ENCODE measurements at places on chromosomes 6 and 20.

DNA sequence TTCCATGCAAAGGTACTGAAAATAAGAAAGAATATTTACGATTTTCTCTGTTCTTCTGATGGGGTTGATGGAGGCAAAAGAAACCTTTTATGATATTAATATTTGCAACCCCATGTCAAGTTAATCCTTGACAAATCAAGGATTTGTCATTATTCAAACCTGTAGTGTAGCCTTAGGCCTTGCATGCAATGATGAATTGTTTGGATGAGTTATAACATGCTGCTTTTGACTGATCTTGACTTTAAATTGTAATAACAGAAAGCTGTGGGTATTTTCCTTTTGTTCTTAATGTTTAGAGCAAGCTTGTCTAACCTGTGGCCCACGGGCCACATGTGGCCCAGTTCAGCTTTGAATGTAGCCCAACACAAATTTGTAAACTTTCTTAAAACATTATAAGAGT lies 13.0 kb upstream of the BAG2 start:
- DNase-seq: no peak

DNA sequence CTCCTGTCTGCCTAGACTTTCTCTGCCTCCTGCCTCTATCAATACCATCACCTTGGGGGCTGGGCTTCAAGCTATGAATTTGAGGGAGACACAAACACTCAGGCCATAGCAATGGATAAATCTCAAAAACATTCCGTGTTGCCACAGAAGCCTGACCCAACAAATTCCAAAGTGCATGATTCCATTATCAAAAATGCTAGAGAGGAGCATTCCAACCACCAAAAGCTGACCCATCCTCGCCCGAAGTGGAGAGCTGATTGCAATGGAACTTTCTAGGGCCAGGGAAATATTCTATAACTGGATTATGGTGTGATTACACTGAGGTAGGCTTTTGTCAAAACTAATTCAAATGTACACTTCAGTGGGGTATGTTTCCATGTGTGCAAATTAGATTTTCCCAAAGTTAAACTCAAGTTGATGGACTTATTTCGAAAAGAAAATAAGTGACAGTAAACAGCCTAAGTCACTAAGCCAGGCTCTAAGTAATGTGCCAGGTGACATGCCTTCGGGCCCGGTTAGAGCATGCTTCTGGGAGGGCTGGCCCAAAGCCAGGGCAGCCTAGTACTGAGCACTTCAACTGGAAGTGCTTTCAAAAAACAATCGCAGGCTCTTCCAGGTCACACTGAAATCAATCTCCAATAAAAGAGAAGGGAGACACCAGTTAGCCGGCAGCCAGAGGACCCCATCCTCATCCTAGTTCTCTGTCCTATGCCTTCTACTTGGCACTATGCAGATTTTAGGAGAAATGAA lies 142.3 kb downstream of the TBXT start:
- no peak for DNase-seq

DNA sequence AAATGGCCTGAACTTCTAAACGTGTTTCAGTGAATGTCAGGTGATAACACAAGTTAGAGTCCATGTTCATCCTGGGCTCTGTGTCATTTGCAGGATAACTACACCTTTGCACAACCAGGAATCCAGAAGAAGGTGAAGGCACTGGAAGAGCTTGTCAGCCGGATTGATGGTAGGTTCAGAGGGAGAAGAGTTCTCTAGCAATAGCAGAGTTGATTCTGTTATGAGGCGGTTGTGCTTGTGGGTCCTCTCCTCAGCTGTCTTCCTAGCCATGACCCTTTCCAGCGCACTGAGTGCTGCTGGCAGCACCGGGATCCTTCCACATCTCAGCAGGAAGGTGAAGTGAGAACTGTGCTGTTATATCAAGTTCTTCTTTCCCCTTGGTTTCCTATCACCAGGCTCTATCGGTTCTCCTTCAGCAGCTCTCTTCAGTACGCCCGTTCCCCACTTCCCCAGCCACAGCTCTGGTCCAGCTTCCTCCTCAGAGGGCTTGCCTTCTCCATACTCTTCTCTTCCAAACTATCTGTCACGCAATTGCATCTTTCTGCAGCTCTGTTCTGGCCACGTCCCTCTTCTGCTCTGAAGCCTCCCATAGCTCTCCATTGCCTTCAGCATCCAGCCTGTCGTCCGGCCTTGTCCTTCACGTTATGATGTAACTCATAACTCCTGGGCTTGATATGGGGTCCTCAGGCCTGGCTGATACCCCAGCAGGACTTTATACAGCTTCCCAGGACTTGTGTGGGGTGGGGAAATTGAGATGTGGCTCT lies 39.9 kb upstream of the RNF8 start:
- DNase-seq: no peak

GRCh38 chr20:40255365-40255764 lies 433.7 kb downstream of the MAFB start:
- DNase-seq: no peak

- no peak for DNase-seq
Measured at GRCh38 chr6:12353731-12354130, 63.6 kb downstream of the EDN1 start.

GRCh38 chr6:133430530-133430929 lies 189.4 kb downstream of the EYA4 start:
- DNase-seq: no peak

DNA sequence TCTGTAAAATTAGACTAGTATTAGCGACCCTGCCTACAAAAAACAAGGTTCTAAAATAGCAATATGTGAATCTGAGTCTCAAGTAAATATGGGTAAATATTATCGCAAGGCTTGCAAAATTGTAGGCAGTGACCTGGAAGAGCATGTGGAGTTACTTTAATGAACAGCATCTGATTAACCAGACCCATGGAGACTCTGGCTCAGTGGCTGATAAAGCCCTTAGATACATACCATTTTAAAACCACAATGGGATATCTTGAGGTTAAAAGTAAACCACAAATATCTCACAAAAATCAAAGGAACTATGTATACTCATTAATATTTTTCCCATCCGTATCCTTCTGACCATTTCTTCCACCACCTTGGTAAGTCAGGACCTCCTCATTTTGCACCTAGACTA lies 187.0 kb downstream of the MTFR2 start:
- DNase-seq: no peak

- no peak for DNase-seq
Measured at GRCh38 chr6:13531956-13532355, 42.4 kb upstream of the SIRT5 start.

- DNase-seq: no peak
Measured at GRCh38 chr6:77456531-77457248, 6.6 kb downstream of the HTR1B start.
